ENCODE measurements at places on chromosomes 3 and 15.

- DNase-seq = no peak
These were observed 11.7 kb downstream of the TF start for GRCh38 chr3:133757701-133758567.

DNA sequence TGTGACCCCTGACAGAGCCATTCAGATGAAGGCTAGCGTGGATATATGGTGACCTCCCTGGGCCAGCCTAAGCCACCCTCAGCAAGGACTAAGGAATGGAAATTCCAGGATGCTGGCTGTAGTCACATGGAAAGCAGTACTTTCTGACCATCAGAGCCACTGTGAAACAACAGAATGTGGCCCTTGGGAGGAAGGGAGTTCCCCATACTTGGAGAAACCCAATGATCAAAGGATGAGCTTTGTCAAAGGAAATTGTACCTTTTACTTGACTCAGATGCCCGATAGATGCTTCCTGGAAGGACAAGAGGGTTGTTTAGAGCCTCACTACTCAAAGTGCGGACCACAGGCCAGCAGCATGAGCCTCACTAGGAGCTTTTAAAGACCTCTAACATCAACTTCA, 484.5 kb upstream of the PROK2 start:
- DNase-seq = no peak

DNA sequence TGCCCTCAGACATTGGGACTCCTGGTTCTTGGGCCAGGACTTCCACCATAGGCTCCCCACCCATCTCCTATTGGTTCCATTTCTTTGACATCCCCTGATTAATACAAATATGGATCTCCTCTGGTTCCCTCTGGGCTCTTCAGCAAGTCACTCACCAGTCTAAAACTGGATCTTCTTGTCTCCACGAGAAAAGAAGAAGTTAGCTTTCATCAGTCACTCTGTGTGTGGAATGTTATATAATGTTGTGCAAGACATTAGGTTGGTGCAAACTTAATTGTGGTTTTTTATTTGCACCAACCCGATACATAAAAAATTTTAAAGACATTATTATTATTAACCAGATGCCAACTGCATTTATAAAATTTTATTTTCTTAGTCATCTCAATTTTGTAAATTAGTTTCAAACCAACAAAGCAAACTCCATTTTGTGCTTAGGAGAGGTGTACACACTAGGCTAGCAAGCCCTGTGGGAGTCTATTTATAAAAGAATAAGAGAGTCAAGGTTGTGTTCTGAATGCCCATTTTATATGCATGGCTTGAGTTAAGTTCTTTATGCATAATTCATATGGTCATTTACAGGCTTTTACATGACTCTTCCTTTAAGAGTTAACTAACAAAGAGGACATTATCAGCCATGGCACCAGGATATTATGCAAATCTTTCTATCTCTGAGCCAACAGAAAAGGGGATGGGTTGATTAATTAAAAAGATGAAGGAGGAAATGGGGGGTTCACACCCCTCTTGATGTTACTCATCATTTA, 35.1 kb upstream of the IL12A start:
- no peak for DNase-seq

- no peak for DNase-seq
These were observed 24.3 kb downstream of the FILIP1L start for GRCh38 chr3:100089812-100090668.

- DNase-seq = no peak
These were observed 140.7 kb downstream of the BCHE start for GRCh38 chr3:165696496-165696895.

GRCh38 chr3:27471923-27472550, 12.1 kb downstream of the SLC4A7 start:
- DNase-seq = no peak

GRCh38 chr3:30526031-30526430, 80.4 kb upstream of the TGFBR2 start:
- DNase-seq = no peak

DNA sequence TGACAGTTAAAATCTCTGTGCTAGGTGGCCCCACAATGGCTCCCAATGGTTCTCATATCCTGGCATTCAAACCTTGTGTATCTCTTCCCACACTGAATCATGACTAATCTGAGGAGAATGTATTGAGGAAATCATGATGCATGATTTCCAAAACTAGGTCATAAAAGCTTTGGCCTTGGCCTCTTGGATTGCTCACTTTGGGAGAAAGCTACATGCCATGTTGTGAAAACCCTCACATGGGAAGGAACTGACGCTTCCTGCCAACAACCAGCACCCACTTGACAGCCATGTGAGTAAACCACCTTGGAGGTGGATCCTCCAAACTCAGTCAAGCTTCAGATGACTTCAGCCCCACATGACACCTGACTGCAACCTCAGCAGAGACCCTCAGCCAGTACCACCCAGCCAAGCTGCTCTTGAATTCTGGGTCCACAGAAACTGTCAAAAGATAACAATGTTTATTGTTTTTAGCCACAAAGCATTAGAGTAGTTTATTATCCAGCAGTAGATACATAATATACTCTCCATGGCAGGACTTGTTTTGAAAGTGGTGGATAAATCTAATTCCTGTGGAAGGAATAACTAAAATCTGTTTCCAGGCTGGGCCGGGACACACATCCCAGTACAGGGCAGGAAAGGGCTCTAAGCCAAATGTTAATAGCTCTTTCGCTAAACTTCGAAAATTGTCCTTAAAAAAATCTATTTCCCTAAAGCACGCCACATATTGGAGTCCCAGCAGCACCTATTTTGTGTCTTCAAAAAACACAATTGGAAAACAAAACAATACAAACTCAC, 1.0 kb upstream of the ZNF620 start:
- DNase-seq = no peak

GRCh38 chr3:47098910-47099309, 65.0 kb downstream of the SETD2 start:
- DNase-seq = no peak

DNA sequence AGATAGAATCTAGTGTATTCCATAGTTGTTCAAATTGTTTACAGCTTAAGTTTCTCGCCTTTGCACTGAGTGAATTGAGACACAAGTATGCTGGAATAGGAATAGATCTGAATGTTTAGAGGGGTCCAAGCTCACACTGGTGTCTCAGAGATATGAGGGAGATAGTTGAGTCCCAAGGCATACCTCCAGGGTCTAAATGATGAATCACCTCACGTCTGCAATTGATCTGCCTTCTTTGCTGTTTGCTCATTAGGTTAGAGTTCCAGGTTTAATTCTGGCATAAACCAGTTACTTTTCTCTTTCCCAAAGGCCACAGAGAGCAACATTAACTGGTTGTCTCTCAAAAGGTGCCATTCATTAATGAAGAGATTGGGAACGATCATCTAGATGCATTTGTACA, 106.3 kb upstream of the MME start:
- no peak for DNase-seq

DNA sequence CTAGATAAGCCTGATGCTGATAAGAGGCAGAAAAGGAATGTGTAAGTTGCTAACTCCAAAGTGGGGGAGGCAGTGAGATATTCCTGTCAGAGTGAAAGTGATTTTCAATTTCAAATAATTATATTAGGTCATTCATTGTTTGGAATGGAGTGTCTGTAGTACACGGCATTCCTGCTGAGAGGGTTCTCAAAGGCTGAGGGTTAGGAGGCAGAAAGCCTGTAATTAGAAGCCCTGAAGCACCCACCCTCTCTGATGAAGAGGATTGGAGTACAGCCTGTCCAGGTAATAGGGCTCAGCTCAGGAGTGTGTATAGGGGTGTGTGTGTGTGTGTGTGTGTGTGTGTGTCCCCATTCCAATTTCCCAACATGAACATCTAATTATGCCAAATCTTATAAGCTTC, 486.8 kb downstream of the MAGI1 start:
- DNase-seq = no peak

DNA sequence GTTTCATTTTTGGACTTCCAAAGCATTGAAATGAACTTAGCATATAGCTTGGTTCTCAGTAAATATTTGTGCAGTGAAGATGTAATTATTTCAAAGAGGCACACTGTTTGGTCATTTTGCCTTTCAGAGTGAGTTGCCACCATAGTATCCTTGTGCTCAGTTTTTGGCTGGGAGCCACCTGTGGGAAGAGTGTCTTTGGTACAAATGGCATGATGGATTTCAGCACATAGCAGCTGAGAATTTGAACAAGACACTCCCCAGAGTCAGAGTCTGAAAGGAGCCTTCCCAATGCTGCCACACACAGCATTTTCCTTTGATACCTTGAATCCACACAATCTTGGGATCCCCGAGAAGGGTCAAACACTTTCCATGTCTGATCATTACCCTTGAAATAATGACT, 897.2 kb upstream of the ARPP21 start:
- DNase-seq = no peak

DNA sequence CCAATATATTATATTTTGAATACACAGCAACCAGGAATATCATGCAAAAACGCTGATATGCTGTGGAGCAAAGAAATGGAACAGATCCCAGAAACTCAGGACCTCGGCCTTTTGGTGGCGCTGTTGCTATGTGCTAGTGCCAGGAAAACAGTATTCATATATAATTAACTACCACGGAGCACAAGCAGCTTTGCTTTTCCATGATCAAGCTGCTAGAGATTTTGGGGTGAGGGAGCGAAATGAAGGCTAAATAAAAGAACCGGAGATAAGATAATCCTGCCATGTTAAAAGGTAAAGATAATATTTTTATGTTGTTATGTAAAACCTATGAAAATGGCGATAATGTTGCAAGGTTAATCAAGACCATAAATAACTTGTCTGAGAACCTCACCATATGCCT, 157.7 kb upstream of the FAM3D start:
- DNase-seq = peak; percentile 18

DNA sequence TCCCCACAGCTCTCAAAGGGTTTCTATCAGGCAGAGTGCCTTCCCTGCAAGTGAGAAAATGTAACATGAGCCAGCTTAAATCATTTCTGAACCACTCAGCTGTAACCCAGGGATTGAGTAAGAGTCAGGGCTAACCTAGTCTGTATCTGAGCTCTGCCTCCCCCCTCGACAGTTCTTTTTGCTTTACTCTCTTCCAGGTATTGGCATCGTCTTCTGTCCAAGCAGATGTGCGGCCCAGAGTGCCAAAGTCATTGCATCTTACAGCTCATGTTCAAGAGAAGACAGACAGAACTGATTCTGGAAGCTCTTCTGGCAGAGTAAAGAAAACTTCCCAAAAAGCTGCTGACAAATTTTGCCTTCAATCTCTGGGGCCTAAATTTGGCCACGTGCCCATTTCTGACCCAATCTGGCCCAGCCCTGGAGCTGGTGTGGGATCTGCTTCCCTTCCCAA, 74.8 kb downstream of the ABHD5 start:
- no peak for DNase-seq

GRCh38 chr15:74261041-74261440, 24.9 kb downstream of the CCDC33 start:
- DNase-seq = no peak

DNA sequence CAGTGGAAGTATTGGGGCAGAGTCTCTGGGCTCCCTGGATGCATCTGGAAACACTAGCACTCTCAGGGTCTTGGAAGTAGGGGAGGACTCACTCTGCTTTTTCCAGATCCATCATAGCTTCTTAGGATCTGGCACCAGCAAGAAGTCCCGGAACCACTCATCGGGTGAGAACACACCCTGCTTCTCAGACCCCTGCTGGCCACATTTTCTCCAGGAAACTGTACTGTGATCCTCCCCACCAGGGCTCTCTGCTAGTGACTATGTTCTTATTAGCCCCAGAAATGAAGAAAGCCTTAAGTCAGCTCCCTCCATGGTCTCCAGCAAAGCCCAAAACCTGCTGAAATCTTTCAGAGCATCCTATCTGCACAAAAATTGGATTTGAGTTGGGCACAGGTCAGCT, 197.3 kb upstream of the GADL1 start:
- no peak for DNase-seq

GRCh38 chr3:51373658-51374421, 11.3 kb upstream of the MANF start:
- no peak for DNase-seq

DNA sequence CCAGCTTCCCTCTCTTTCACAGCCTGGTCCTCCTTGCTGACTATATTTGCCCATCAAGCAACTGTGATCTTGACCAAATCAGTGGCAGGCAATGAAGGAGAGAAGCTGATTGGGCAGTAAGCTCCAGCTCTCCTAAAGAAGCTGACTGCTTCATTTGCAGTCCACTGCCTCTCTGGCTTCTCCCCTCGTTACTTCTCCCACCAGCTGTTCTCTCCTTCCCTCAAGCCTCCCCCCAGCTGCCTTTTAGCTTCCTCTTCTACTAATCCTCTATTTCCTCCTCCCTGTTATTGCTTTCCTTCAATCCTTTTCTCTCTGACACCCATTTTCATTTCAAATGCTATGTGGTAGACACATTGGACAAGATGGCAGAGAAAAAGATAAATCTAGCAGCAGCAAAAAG, 474.7 kb upstream of the UBE2E2 start:
- no peak for DNase-seq

DNA sequence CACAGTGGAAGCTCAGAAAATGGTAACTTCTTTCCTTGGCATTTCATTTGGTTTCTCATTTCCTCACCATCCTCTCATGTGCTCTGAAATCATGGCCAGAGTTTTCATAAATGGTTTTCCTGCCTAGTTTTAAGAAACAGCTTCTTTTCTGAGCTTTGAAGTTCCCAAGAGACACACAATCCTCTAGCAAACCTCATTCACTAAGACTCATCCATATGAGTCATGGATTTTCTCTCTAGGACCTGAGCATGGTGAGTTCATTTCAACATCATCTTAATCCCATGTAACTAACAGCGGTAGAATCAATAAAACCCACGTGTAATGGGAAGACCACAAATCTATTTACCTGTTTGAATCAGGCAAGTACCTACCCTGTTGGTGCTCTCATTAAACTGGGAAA, 274.5 kb upstream of the LRTM1 start:
- no peak for DNase-seq

- no peak for DNase-seq
These were observed 110.9 kb downstream of the OXNAD1 start for GRCh38 chr3:16375891-16376290.

Measured in OCI-LY7 (cell line).